ENCODE measurements at places on chromosomes 12 and 14. TPM values are rescaled to one million over a fixed set of nuclear protein-coding genes. Genes with fewer than 3 reads are reported as not detected.

KRT6C gene
- not detected for total RNA-seq

NFATC4 gene
- total RNA-seq: 0.67 TPM

GZMB gene
- not detected for total RNA-seq

CLEC2A gene
- total RNA-seq: not detected

EIF2S3B gene
- total RNA-seq: 0.60 TPM

LTBP2 gene
- total RNA-seq: 8.0 TPM

ACAD10 gene
- total RNA-seq: 10.0 TPM

MSRB3 gene
- total RNA-seq: 24.3 TPM
